Fibroblast of skin of right quadriceps (primary cell): ENCODE measurements at places on chromosomes 1 and 21.

- peak; percentile 86 for DNase-seq
Observed at GRCh38 chr1:94160811-94161210, 39.9 kb upstream of the ABCA4 start.

DNA sequence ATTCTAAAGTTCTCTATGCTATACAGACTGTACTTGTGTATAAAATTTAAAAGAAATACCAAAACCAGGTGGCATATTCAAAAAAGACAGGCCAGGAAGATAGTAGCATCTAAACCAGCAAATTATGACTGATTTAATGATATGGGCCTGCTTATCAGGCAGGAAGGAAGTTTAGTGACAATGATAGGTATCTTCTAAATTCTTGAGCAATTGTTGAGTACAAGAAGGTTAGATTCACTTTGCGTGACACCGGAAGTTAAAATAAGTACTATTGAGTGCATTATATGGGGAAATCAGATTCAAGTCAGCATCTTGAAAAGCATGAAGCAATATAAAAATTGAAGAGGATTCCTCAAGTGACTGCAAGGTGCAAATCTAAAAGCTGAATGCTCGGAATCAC, 186.8 kb upstream of the RGS18 start:
- no peak for DNase-seq

DNA sequence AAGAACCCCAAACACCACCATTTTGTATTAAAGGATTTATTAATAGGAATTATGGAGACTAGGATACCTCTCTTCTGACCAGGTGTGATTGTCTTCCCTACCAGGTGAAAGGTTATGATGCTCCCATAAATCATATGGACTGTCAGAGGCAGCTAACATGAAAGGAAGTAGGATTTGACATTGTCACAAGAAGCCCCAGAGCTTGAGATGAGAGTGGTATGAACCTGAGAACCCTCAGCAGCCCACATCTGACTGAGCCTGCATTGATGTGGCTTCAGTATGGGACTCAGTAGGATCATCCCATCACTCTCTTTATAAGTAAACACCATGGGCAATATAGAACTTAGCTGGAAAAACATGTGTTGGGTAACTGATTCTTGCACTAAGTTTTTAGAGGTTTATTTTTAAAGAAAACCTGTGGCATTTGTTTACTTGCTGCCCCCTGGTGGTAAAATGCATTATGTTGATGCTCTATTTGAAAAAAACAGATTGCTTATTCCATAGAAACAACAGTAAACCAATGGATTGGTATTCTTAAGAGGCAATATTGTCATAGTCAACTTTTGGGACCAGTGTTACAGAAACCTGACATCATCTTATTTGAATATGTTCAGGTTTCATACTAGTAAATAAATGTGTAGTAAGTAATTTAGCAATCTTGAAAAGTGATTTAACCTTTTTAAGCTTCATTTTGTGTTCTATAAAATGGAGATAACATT, 16.6 kb upstream of the CACYBP start:
- DNase-seq = peak; percentile 34

DNA sequence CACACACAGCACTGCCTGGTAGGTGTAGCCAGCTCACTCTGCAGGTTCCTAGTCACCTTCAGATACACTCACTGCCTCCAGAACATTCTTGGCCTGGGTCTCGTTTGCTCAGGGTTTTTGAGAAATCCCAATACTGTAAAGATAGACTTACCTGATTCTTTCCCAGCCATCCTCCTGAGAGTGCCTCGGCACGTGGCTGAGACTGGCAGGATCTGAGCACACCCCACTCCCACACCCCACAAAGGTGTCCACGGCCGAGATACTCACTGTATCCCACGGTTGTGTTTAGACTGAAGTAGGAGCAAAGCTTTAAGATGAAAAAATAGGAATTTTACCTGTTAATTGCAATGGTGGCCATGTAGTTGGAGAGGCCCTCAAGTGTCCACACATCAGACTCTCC, 33.4 kb downstream of the SNAP47 start:
- no peak for DNase-seq

GRCh38 chr1:230796626-230797025, 49.4 kb downstream of the CAPN9 start:
- DNase-seq = no peak

DNA sequence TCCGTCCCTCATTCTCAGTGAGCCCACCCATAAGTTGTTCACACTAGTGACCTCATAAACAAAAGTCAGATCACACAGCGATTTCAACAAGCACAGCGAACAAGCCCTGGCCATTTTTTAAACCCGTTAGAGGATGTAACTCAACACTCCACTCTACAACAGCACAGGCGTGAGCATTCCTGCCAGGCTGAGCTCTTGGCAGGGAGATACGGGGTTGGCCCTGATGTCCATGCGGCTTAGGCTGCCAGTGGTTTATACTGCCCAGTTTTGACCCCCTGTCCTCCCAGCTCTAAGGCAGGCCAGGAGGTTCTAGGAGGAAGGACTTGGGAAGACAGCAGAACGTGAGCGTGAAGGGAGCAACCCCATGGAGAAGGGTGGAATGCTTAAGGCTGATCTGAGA, 35.0 kb downstream of the PARP1 start:
- no peak for DNase-seq

- no peak for DNase-seq
Observed at GRCh38 chr21:30831194-30831765, 1.7 kb upstream of the KRTAP7-1 start.

- DNase-seq = no peak
Observed at GRCh38 chr1:154837034-154837671, 32.9 kb downstream of the KCNN3 start.

DNA sequence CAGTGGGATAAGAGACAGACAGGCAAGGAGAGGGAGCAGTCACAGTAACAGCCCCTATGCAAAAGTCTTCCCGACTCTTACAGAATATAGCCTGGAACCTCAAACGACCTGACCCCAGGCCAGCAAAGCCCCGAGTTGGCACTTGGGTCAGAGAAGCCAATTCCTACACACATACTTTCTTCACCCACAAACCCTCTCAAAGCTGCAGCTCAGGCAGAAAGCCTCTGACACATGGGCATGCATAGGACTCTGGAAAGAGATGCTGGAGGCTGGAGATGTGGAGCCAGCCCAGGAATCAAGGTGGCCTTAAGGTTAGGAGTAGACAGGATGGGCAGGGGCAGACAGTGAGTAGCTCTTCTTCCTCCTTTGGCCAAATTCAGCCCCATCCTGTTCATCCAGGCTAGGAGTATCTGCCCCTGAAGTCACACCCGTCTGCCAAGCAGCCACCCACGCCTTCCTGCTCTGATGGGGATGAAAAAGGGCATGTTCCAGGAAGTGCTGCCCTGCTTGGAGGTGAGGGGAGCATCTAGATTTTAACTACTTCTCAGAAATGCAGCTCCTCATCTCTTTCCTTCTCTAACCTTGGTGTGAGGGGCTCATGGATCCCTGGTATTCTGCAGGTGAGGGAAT, 7.8 kb downstream of the SLC41A1 start:
- no peak for DNase-seq

GRCh38 chr1:184418652-184419349, 32.0 kb downstream of the C1orf21 start:
- DNase-seq = no peak

DNA sequence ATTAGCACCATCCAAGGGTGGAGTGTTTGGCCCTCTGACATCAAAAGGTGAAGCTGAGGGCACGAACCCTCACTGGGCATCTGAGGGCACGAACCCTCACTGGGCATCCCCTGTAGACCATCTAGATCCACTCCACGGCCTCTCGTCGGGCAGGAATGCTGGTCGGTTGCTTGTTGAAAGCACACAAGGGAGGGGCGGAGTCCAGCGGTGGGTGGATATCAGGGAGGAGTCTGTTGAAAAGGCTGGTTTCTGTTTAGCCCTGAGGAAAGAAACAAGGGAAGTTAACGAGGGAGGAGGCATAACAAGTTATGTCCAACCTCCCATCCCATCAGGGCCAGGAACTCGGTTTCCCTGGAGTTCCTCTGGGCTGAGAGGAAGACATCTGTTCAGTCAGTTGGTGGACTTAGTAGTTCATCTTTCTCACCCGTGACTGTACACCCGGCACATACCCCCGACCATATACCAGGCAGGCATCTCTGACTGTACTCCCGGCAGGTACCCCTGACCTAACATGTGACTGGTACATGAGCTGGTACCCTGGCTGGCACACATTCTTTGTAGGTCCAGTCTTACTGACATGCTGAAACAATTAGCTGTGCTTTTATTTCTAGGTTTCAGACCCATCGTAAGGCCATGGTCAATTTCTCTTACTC, 32.1 kb upstream of the PDE9A start:
- no peak for DNase-seq

GRCh38 chr1:214427871-214428277, 123.5 kb downstream of the PTPN14 start:
- DNase-seq = peak; percentile 94

DNA sequence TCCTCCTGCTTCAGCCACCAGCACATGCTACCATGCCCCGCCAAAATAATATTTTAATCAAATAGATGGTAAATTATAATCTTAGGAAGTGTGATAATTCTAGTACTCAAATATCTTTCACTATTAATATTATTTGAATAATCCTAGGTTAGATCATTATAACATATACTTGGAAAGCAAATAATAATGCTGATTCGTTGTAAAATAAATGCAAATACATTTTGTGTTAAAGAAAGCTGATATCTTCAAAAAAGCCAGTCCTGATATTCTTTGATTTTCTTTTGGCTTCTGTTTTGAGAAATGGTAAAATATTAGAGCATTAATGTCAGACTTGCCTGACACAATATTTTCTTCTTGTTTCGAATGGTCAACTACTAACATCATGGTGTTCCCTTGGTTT, 116.3 kb upstream of the ADAMTS5 start:
- DNase-seq = no peak

- DNase-seq = peak; percentile 8
Observed at GRCh38 chr21:28675331-28676041, 317.2 kb downstream of the LTN1 start.

DNA sequence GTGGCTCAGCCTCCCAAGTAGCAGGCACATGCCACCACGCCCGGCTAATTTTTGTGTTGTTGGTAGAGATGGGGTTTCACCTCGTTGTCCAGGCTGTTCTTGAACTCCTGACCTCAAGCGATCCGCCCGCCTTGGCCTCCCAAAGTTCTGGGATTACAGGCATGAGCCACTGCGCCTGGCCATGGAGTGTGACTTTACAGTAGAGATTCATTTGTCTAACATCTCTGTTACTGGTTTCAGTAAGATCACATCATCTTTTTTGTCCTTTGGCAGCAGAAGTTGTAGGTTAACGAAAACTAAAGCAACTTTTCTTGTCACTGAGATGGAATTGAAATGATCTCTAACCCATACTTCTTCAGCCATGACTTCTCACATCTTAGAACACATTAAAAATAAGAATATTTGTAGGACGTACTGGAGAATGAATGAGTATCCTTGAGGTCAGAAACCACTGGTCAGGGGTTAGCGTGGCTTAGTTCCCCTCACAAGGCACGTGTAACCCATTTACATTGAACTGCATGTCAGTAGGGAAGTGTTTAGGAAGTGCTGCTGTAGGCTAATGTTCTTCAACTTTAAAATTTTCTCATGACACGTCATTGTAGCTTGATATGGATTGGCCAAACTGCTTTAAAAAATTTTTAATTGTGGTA, 75.9 kb downstream of the CAMTA1 start:
- no peak for DNase-seq

DNA sequence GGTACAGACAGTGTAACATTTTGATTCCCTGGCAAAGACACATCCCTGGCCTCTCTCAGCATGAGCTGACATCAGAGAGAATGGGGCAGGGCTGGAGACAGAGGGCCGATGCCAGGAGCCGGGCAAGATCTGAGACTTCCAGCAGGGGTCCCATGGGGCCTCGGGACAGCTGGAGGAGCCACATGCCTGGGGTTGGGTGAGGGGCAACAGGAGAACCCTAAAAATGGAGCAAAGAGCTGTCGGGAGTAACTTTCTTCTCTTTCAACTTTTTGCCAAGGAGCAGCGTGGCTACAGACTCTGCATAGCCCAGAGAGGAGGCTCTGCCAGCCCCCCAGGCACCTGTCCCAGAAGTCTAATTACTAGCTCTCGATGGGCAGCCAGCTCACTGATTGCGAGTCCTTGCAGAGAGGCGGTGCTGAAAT, 130.8 kb downstream of the LACTBL1 start:
- no peak for DNase-seq

GRCh38 chr1:226635456-226635941, 86.9 kb downstream of the STUM start:
- no peak for DNase-seq

GRCh38 chr1:224540535-224540934, 75.6 kb upstream of the CNIH3 start:
- no peak for DNase-seq

DNA sequence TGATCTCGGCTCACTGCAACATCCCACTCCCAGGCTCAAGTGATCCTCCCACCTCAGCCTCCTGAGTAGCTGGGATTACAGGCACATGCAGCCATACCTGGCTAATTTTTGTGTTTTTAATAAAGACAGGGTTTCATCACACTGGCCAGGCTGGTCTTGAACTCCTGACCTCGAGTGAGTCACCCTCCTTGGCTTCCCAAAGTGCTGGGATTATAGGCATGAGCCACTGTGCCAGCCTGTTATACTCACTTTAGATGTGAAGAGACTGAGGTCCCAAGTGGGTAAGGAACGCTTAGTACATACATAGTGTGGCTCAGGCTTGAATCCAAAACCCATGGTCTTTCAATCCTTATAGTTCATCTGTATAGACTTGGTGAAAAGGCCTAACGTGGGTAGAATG, 63.7 kb upstream of the EPS8L3 start:
- DNase-seq = no peak

DNA sequence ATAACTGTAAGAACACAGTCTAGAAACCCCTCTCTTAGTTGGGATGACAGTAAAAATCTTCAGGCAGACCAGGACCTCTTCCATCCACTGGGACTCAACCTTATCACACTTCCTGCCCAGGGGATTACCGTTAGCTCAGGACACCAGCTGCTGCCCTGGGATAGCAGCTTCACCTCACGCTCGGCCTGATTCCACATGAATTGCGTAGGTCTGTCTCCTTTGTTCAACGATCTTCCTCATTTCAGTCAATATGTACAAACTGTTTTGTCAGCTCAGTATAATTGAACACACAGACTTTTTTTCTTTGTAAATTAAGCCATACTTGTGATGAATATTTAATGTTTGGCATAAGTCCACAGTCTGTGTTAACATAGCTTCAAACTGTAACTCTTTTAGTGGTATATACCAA, 290.4 kb downstream of the GRIK1 start:
- DNase-seq = no peak

DNA sequence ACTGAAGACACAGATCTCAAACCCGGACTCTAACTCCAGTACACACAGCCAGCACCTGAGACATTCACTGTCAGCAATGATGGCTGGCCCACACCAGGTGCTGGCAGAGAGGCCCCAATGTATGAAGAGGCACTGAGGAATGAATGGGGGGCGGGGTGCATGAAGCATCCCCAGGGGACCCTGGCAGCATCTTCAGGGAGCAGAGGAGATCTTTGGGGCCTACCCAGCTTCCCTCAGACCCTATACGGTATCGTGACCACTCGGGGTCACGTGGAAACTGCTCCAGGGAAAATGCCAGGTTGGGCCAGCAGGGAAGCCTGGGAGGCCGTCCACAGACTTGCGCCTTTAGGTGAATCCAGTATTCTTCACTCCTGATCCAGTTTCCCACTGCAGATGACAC, 84.3 kb downstream of the NPHP4 start:
- no peak for DNase-seq
